Type B pancreatic cell (in vitro differentiated cells): ENCODE measurements at places on chromosomes 4 and X. TPM values are rescaled to one million over a fixed set of nuclear protein-coding genes. Genes with fewer than 3 reads are reported as not detected.

GRCh38 chrX:112784692-112785091, 55.9 kb downstream of the AMOT start:
- peaks cover 59% of the 10 kb centered on the region for H3K36me3 ChIP-seq
- no peaks in the 10 kb centered on the region for H3K27me3 ChIP-seq
- DNase-seq: no peak
- H3K4me3 ChIP-seq: no peak overlapping the region
- H3K4me1 ChIP-seq: peaks cover 9% of the 10 kb centered on the region
- H3K27ac ChIP-seq: no peak overlapping the region

DNA sequence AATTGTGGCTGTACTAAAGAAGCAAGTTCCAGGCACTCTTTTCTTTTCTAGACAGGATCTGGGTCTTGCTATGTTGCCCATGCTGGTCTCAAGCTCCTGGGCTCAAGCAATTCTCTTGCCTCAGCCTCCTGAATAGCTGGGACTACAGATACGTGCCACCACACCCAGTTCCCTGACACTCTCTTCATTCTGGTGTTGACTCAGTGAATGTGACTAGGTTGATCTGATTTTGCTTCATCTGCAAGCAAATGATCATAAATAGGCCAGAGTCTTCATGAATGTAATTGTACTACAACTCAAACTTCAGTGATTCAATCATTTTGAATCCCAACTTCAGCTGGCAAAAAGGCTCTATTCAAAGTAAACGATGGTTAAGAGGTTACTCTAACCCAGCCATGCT, 78.5 kb downstream of the APBB2 start:
- no peak overlapping the region for H3K4me3 ChIP-seq
- peaks cover 33% of the 10 kb centered on the region for H3K4me1 ChIP-seq
- no peaks in the 10 kb centered on the region for H3K36me3 ChIP-seq
- peaks cover under 1% of the 10 kb centered on the region for H3K27me3 ChIP-seq

- no peak overlapping the region for H3K4me3 ChIP-seq
- no peak for DNase-seq
- peaks cover 4% of the 10 kb centered on the region for H3K4me1 ChIP-seq
- H3K36me3 ChIP-seq: no peaks in the 10 kb centered on the region
Measured at GRCh38 chr4:130851932-130852331, 1756.0 kb downstream of the C4orf33 start.

DNA sequence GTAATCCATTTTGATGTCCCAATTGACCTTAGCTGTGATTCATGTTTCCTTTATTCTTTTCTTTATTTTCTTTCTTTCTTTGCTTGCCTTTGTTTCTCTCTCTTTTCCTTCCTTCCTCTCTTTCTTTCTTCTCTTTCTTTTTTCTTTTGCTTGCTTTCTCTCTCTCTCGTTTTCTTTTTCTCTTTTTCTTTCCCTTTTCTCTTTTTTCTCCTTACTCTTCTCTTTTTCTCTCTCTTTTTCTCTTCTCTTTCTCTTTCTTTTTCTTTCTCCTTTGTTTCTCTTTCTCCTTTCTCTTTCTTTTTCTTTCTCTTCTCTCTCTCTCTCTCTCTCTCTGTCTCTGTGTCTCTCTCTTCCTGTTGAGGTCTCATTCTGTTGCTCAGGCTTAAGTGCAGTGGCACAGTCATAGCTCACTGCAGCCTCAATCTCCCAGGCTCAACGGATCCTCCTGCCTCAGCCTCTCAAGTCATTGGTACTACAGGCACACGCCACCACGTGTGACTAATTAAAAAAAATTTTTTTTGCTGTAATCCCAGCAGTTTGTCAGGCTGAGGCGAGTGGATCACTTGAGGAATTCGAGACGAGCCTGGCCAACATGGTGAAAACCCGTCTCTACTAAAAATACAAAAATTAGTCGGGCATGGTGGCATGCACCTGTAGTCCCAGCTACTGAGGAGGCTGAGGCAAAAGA, 8.0 kb upstream of the DHRSX start:
- H3K27ac ChIP-seq: no peak overlapping the region
- H3K4me3 ChIP-seq: no peak overlapping the region
- H3K36me3 ChIP-seq: no peaks in the 10 kb centered on the region
- no peak for DNase-seq
- no peaks in the 10 kb centered on the region for H3K4me1 ChIP-seq

DNA sequence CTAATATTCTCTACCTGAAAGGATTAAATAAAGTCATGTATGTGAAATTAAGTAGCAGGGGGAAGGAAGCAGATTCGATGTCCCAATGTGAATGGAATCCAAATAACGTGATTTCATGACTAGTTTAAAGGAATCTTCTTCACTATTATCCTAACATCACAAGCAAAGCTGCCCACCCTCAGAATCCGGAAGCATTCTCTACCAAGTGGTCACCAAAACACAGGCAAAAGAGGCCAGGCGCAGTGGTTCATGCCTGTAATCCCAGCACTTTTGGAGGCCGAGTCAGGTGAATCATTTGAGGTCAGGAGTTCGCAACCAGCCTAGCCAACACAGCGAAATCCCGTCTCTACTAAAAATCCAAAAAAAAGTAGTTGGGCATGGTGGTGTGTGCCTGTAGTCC, 212.9 kb downstream of the LDB2 start:
- H3K27ac ChIP-seq: no peak overlapping the region
- H3K36me3 ChIP-seq: no peaks in the 10 kb centered on the region

DNA sequence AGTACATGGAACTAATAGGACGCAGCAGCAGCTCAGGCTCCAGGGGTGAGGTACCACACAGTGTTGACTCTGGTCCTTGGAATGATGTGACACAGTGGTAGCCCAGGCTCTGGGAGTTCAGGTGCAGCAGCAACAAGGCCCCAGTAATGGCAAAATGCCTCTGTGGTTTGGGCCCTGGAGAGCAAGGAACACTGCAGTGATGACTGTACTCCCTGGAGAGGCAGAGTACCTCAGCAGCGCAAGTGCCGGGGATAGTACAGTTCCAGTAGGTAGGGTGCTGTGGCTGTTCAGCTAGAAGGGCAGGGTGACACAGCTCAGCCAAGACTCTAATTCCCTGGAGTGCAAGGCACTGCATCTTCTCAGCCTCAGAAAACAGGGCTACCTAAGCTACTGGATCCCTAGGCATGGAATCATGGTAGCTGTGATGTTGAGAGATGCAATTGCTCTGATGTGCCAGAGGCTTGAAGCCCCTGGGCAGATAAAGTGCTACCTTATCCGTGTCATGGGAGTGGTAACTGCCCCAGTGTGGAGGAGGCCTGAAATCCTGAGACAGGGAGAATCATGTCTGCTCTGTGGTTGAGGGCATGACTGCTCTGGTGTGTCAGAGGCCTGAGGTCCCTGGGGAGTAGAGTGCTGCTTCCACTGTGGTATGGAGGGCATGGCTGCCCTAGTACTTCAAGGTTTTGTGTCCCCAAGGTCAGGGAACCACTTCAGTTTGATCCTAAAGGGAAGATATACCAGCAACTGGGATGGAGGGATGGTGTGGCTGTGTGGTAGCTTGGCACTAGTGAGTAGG, 55.2 kb downstream of the AREG start:
- H3K27me3 ChIP-seq: no peaks in the 10 kb centered on the region
- H3K4me3 ChIP-seq: no peak overlapping the region
- no peak for DNase-seq
- no peak overlapping the region for H3K27ac ChIP-seq

- no peaks in the 10 kb centered on the region for H3K36me3 ChIP-seq
- no peak for DNase-seq
- peaks cover 5% of the 10 kb centered on the region for H3K4me1 ChIP-seq
- H3K4me3 ChIP-seq: no peak overlapping the region
- no peak overlapping the region for H3K27ac ChIP-seq
- peaks cover 3% of the 10 kb centered on the region for H3K27me3 ChIP-seq
Measured at GRCh38 chr4:95761871-95762270, 78.0 kb upstream of the PDHA2 start.

- peak overlapping the region; percentile 4 for H3K27ac ChIP-seq
- no peaks in the 10 kb centered on the region for H3K27me3 ChIP-seq
- no peak for DNase-seq
Measured at GRCh38 chr4:4395849-4396627, 9.1 kb downstream of the NSG1 start.

DNA sequence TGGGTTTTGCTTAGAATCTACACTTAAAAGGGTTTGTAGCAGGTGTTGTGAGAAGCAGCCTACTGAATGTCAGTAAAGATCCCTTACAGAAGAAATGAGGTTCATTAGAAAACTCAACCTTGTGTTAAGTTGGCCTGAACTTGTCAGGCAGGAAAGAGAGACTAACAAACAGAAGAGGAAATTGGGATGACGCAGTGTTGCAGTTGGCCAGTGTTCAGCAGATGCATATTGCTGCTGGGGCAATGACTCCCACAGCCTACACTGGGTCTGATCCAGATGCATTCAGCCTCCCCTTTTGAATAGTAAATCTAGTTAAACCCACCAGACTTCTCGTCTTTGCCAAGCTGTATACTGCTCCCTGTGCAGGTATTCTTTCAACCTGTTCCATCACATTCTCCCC, 409.4 kb downstream of the UBE2NL start:
- no peak overlapping the region for H3K4me3 ChIP-seq
- no peaks in the 10 kb centered on the region for H3K4me1 ChIP-seq
- DNase-seq: no peak
- no peaks in the 10 kb centered on the region for H3K27me3 ChIP-seq
- H3K27ac ChIP-seq: no peak overlapping the region

- peaks cover 2% of the 10 kb centered on the region for H3K36me3 ChIP-seq
- H3K27ac ChIP-seq: no peak overlapping the region
- no peak for DNase-seq
- no peak overlapping the region for H3K4me3 ChIP-seq
- no peaks in the 10 kb centered on the region for H3K4me1 ChIP-seq
Measured at GRCh38 chrX:101462892-101463291, 22.4 kb upstream of the ARMCX4 start.

DNA sequence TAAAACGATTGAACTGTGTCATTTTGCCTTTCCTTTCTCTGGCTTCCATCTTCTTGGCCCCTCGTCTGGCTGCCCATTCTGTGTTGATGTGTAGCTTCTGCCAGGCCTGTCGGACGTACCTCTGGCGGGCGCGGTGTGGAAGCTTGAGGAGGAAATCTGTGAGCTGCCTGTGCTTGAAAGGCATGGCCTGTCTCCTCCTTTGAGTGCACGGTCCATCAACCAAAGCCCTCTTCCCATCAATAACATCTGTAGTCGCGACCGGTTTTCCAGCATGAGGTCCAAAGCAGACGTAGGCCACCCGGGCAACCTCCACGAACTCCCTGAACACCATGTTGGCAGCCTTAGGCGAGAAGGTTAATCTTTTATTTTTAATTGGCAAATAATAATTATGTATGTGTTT, 202.7 kb downstream of the CRLF2 start:
- no peak for DNase-seq
- H3K36me3 ChIP-seq: no peaks in the 10 kb centered on the region
- H3K4me3 ChIP-seq: no peak overlapping the region

DNA sequence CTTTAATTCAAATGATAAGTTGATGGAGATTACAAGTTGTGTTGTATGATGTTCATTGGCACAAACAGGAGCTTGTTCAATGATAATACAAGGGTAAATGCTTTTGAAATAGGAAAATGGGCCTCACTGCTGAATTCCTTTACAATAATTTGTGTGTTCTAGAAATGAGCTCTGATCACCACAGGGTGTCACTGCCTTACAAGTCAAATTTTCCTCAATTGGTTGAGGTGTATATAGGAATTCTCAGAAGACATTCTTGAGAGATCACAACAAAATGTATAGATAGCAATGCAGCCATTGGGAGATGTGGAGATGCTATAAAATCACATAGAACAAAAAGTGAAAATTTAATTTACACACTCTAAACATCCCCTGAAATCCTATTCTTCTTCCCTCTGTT, 49.6 kb downstream of the KLF8 start:
- H3K27me3 ChIP-seq: no peaks in the 10 kb centered on the region
- no peaks in the 10 kb centered on the region for H3K4me1 ChIP-seq
- no peak overlapping the region for H3K27ac ChIP-seq
- H3K36me3 ChIP-seq: no peaks in the 10 kb centered on the region
- no peak overlapping the region for H3K4me3 ChIP-seq
- no peak for DNase-seq

- no peaks in the 10 kb centered on the region for H3K4me1 ChIP-seq
- H3K27ac ChIP-seq: no peak overlapping the region
- no peaks in the 10 kb centered on the region for H3K36me3 ChIP-seq
Measured at GRCh38 chr4:5905714-5906113, 12.8 kb upstream of the CRMP1 start.

DNA sequence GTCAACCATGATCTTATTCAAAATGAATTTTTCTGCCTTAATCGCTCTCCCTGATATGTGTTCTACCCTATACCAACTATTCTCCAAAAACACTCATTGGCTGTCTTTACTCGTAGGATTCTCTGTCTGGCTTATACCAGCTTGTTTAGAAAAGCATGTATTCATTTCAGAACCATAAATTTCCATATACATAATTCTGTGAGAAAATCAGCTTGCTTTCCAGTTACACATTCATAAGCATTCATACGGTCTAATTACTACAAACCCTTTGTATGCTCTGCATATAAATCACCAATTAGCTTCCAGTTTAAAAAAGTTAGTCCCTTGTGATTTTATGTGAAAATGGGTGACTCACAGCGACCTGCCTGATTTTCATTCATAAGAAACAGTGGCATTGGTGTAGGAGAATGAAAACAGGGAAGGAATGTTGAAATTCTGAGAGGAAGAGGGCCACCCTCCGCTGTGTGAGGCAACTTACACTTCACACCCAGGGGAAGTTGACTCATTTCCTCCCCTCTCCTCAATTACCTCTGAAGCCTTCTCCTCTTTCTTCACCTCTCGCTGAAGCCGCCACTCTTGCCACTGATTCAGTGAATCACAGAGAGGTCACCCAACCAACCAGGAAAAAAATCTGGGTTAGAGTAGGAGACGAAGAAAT, 63.3 kb downstream of the MEPE start:
- no peak overlapping the region for H3K4me3 ChIP-seq
- no peak overlapping the region for H3K27ac ChIP-seq
- peaks cover 12% of the 10 kb centered on the region for H3K4me1 ChIP-seq
- H3K36me3 ChIP-seq: no peaks in the 10 kb centered on the region
- peaks cover 6% of the 10 kb centered on the region for H3K27me3 ChIP-seq

DNA sequence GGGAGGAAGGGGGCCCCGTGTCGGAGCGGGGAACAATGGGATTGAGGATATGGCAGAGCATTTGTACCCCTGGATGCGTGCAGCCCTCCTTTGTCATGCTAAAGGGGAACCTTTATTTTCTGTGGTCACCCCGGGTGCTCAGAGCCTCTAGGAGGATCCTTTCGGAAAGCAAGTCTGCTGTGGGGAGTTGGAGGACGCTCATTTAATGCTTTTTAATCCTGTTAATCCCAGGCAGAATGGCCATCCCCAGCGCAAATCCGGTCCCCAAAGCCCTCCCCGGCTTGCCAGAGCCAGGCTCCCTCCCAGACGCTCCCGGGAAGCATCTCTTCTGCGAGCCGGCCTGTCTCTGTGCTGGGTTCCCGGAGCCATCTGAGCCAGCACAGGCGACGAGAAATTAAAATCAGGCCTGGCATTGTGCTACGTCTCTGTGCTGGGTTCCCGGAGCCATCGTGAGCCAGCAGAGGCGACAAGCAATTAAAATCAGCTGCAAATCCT, 113.2 kb upstream of the PPP2R3B start:
- no peaks in the 10 kb centered on the region for H3K36me3 ChIP-seq
- H3K27me3 ChIP-seq: peaks cover 63% of the 10 kb centered on the region
- no peaks in the 10 kb centered on the region for H3K4me1 ChIP-seq
- H3K4me3 ChIP-seq: no peak overlapping the region
- H3K27ac ChIP-seq: no peak overlapping the region
- DNase-seq: no peak

GRCh38 chr4:78528327-78528726, 23.2 kb upstream of the ANXA3 start:
- no peak for DNase-seq
- H3K36me3 ChIP-seq: peaks cover 17% of the 10 kb centered on the region
- no peaks in the 10 kb centered on the region for H3K4me1 ChIP-seq
- H3K27ac ChIP-seq: no peak overlapping the region

GRCh38 chrX:134236626-134237614, at the start of gene CCDC160:
Gene CCDC160, plus strand, starts transcription at chrX:134237182. Its CDS starts 7,619 bp downstream, at chrX:134244801.
- H3K27me3 ChIP-seq: no peaks in the 10 kb centered on the region
- H3K36me3 ChIP-seq: no peaks in the 10 kb centered on the region
- H3K4me1 ChIP-seq: peaks cover 25% of the 10 kb centered on the region
- peak within 1 kb of the TSS; percentile 81 for H3K4me3 ChIP-seq

SHROOM3 gene
- 32.1 and 38.6 TPM in 2 replicates for total RNA-seq

HHIP gene
- total RNA-seq: 5.6 and 29.6 TPM in 2 replicates
